ENCODE measurements at places on chromosomes 3 and 15.
A peak's percentile ranks its signal among the peaks of the same experiment; 100 is the strongest.

DNA sequence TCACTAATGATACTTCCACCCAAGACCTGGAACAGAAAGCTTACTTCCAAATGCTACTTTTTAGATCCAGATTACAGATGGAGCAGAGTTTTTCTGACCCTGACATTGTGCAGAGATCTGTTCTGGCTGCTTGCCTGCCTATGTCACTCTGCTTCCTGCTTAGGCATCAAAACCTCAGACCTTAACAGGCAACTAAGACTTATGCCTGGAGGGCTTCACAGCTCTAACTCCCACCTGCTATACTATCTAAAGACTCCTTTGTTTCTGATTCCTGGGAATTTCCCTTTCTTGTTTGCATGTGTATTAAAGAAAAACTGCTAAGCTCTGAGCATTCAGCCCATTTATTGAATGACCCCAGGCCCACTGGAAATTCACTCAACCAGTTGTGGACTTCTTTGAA lies 157.4 kb upstream of the NPHP3 start:
- DNase-seq: no peak

DNA sequence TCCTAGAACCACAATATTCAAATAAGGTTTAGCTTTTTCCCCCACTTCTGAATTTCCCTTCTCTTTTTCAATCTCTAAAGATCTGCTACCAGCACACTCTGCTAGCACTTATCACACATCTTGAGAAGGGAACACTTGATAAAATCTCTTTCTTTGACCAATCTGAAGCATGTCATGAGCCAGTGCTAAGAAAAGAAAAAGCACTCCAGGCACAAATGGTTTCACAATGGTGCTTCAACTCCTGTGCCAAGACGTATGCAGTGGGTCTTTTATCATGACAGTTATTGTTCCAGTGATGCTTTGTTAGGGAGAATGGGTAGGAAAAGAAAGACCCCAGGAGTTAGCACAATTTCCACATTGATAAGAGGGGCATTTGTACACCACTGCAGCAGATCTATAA lies 248.4 kb downstream of the ZNF385D start:
- DNase-seq: no peak

- peak; percentile 71 for DNase-seq
These were observed 78.6 kb downstream of the ABHD5 start for GRCh38 chr3:43769097-43769884.

DNA sequence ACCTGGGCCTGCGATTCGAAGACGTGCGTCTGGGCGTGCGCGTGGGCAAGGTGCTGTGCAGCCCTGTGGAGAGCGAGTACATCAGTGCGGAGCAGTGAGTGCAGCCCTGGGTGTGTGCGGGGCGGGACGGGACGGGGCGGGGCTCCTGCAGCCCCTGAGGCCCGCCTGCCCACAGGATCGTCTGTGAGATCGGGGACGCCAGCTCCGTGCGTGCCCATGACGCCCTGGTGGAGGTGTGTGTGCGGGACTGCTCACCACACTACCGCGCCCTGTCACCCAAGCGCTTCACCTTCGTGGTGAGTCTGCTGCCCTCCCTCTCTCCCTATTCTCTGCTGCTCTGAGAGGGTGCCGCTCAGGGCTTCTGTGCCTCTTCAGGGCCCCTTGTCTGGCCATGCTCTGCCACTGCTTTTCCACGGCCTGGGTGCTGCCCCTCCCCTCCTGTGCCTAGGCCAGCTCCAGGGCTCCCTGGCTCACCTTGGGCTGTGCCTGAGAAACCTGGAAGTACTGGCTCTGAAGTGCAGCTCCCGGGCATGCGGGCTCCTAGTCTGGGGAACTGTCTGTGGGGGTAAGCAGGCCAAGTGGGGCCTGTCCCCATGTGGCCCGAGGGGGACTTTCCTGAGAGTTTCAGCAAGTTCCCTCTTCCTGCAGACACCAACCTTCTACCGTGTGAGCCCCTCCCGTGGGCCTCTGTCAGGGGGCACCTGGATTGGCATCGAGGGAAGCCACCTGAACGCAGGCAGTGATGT lies 31.8 kb downstream of the PLXNA1 start:
- DNase-seq: no peak

GRCh38 chr15:64635499-64636495 lies 139.6 kb downstream of the RBPMS2 start:
- no peak for DNase-seq

DNA sequence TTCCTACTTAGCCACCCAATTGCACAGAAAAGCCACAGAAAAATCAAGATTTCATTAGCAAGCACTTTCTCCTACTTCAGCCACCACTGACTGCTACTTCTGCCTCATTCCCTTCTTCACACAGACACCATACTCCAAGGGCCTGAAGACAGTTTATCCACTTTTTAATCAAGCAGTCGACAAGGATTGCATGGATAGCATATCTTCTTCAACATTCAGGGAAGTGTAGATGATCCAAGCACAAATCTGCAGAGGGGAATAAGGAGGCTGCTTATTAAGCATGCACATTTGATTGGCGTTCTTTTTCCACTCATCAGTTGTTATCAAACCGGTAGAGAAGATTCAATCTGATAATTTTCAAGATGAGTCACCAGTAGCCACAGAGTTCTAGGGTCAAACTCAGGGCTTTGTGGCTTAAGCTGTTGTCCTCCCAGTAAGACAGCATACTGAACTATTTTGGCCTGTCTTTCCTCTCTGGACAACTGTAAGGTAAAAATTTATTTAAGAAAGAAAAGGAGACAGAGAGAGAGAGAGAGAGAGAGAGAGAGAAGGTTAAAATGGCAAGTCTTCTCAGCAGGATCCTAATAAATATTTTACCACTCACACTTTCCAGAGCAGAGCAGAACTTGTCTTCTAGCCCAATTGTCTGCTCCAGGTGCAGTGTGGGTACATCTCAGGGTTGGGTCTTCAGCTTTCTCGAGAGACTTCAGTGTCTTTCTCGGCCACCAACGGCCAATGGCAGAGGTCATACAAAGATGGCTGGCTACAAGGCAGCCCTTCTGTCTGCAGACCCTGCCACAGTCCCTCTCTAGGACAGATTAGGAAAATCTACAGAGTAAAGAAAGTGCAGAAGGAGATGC lies 80.6 kb upstream of the BHLHE40 start:
- no peak for DNase-seq

- DNase-seq: no peak
These were observed 129.8 kb downstream of the SATB1 start for GRCh38 chr3:18295171-18295920.

- no peak for DNase-seq
These were observed 28.9 kb downstream of the TKT start for GRCh38 chr3:53226841-53227407.

DNA sequence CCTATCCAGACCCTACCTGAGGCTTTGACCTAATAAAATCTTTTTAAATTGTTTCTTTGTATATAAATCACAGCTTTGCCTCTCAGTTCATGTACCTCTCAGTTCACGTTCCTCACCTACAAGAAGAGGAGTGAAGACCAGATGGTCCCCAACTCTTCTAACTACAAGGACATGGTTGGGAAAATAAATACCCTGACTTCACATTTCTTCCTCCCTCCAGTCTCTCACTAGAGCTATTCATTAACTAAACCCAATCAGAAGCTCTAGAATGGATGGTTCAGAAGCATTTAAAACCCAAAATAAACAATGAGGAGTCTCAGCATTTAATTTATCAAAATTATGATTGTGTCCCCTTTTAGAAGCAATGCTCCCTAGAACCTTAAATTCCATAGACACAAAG lies 97.3 kb upstream of the AGTR1 start:
- DNase-seq: no peak

DNA sequence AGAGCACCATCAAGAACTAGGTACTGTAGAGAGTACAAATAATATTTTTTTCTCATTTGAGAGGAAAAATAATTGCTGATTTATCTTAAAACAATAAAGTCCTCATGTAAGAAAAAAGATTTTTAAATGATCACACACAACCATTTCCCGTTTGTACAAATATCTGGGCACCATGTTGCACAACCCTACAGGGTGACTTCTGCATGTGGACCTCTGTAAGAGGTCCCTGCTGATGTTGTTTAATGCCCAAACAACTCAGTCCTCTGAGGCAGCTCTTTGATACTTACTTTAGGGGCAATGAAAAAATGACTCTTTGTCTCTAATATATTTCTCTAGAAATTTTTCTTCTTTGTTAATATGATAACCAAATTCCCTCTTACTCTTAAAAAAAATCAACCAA lies 168.1 kb upstream of the SATB1 start:
- no peak for DNase-seq

GRCh38 chr3:175732017-175732416 lies 872.9 kb downstream of the NAALADL2 start:
- no peak for DNase-seq

DNA sequence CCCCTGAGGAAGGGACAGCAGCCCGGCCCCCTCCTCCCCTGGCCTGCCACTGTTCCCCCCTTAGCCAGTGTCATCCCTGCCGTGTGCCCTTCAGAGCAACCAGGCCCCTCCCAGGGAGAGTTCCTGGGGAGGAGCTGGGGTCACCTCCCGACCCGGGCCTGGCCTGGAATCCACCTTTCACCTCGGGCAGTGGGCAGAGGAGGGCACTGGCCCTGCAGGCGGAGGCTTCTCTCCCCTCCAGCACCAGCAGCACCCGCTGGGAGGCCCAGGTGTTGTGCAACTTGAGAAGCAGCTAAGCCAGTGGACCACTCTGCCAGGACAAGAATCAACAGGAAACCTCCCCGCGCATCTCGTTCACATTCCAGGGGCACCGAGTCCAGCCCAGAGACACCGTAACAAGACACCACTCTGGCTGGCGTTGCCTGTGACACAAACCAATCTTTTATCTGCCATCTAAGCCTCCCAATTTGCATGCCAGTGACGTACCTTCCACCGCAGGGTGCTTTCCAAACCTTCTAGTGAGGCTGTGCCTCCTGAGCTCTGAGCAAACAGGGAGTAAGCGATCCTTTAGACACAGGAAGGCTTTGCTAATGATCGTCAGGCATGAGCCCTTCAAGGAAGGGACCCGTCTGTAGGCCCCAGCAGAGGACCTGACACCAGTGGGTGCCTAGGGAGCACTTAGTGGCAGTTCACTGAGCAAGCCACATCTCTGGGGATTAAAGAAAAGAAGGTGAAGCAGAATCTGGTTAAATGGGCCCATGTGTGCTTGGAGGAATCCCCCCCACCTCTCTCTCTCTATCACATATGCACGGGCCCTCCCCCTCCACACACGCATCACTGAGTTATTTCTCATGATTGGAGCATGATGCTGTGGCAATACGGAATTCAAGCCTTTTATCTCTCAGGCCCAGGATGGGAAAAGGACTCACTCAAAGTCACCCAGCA lies 98.9 kb upstream of the TLE3 start:
- DNase-seq: peak; percentile 56

DNA sequence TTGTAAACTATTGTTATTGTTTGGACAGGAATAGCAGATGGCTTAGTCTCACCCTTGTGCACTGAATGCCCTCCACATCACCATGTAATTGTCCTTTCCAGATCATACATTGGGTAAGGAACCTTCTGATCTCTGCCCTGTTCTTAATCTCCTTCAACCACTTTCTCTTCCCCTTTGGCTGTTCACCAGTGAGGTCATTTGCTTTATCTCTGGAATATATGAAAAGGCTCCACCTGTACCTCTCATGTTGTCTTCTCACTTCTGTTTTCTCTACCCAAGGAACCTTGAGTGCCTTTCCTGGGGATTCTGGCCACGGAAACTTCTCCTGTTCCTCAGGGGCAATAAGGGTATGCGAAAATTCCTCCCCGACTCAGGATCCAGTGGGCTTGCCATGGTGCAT lies 28.5 kb downstream of the MCTP2 start:
- DNase-seq: no peak

DNA sequence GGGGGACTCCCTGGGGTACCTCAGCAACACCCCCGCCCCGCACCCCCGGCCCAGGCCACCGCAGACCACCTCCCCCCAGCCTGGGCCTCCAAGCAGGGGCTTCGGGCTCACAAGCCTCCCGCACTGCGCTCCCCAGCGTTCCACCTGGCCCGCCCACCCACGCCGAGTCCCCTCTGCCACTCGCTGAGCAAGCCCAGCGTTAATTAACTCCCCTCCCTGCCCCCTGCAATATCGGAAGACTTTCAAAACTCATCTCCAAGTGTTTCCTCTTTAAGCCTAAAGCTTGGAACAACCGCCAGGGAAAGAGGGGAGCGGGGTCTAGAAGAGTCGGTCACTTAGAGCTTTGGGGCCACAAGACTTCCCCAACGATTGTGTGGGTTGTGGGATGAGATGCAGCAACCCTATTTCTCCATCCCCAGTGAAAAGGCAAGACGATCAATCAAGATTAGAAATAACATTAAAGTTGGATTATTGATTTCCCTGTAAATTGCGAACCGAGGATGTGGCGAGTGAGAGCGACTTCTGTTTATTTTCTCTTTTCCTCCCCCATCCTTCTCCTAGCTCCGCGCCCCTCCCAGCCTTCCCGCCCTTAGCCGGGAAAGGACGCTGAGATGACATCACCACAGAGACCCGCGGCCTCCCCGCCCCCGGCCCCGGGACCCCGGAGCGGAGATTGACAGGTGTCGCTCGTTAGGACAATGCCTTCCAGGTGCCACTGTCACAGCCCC lies 30.2 kb downstream of the NR2F2 start:
- no peak for DNase-seq

DNA sequence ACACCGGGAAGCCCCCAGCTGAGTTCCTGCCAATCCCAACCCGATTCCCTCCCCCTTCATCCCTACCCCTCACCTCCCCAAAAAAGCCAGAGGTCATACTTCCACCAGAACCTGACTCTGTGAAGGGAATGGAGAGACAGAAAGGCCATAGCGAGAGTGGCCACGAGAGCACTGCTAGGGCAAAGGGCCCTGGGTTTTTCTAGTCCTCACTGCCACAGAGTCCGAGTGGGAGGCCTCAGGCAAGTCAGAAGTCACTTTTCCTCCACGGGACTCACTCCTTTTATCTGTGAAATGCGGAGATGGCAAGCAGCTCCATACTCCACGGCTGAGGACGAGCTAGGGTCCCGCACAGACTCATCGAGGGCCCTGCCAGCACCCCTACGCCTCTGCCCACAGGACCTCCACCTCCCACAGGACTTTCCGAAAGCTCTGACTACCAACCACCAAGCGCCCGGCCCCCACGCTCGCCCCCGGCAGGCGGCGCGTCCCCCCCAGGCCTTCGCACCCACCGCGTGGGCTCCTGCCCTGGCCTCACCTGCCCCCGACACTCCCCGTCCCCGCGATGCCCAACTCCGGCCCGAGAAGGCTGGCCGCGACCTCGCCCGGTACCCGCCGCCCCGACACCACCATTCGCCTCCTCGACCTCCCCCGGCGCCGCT lies 792 bp downstream of the ATP13A3 start:
- peak; percentile 70 for DNase-seq

GRCh38 chr15:32774022-32774421 lies 56.2 kb downstream of the GREM1 start:
- DNase-seq: no peak

- no peak for DNase-seq
These were observed 16.3 kb downstream of the C3orf20 start for GRCh38 chr3:14691239-14691638.

GRCh38 chr3:64756398-64756986 lies 68.7 kb upstream of the ADAMTS9 start:
- DNase-seq: no peak

DNA sequence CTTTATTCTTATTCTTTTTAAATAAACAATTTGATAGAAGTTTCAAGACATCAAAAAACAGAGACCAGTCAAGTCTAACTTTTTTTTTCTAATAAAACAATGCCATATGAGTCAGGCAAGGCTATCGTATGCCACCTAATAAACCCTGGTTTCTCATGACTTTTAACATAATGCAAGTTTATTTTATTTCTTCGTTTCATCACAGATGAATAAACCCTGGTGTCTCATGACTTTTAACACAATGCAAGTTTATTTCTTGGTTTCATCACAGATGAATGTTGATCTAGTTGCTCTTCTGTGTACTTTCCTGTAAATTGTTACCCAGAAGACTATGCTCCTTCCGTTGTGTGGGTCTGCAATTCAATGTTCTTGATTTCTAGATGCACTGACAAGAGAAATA lies 905.4 kb downstream of the ROBO2 start:
- DNase-seq: no peak
